ENCODE measurements at places on chromosomes 7 and 10.
A peak's percentile ranks its signal among the peaks of the same experiment; 100 is the strongest.

DNA sequence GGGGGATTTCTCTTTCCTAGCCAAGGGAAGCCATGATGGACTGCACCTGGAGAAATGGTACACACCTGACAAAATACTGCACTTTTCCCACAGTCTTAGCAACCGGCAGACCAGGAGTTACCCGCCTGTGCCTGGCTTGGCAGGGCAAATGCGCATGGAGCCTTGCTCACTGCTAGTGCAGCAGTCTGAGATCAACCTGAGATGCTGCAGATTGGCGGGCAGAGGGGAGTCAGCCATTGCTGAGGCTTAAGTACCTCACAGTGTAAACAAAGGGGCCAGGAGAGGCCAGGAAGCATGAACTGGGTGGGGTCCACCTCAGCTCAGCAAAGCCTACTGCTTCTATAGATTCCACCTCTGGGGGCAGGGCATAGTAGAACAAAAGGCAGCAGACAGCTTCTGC lies 49.4 kb downstream of the OR13A1 start:
- DNase-seq: no peak

GRCh38 chr10:69092959-69093850 lies 5.3 kb downstream of the SRGN start:
- peak; percentile 60 for DNase-seq

GRCh38 chr10:58586282-58587245 lies 73.9 kb downstream of the BICC1 start:
- DNase-seq: no peak

GRCh38 chr10:3948843-3949242 lies 163.8 kb upstream of the KLF6 start:
- no peak for DNase-seq

DNA sequence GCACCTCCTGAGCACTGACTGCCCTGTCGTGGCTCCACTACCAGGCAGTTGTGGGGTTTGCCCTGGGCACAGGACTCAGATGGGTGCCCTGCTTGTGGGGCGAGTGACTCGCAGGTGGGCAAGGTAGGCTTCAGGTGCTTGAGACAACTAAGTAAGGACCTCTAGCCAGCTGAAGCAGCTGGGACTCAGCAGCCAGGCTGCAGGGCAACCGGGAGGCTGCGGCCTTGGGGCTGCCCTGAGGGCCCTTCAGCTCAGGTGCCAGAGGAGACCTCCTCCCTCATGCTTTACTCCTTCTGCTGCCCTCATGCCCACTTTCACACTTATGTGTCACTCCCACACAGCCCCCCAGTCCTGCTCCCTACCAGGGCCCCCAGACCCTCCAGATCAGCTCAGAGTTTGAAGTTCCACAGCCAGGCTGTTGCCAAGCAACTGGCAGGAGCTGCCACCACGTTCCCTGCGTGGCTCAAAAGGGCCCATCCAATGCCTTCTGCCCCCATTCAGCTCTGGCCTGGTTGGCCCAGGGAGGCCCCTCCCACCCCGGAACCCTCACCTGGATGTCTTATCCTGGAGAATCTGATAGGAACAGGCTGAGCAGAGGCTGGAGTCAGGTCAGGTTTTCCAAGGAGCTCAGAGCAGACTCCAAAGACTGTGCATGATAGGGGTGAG lies 10.0 kb downstream of the TLX1 start:
- no peak for DNase-seq

Measured in kidney epithelial cell (primary cell).